Activated CD8-positive, alpha-beta memory T cell treated with anti-CD3 and anti-CD28 coated beads, Interleukin-2, amount 10 ng/mL, durations not matched to agents 7 days and 5 days (primary cell): ENCODE measurements at places on chromosomes 3 and 15.

DNA sequence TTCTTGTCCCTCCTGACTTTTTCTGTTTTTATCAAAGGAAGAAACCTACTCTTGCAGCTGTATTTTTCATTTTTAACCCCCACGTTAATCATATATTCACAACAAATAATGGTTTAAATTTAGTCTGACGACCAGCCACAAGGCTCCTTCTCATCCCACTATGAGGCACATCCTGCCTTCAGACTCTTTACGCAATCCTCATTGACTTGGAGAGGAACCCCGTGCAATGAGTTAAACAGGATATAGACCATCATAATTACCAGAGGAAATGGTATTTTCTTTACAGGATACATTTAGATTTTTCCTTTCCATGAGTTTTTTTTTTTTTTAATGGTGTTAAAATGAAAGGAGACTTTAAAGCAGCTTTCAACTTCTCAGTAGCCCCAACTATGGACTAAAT, 68.5 kb downstream of the WWTR1 start:
- H3K4me3 ChIP-seq, result no peak overlapping the region
- H3K4me1 ChIP-seq, result peaks cover 13% of the 10 kb centered on the region
- no peak for DNase-seq
- H3K36me3 ChIP-seq, result no peaks in the 10 kb centered on the region
- H3K27ac ChIP-seq, result no peak overlapping the region

DNA sequence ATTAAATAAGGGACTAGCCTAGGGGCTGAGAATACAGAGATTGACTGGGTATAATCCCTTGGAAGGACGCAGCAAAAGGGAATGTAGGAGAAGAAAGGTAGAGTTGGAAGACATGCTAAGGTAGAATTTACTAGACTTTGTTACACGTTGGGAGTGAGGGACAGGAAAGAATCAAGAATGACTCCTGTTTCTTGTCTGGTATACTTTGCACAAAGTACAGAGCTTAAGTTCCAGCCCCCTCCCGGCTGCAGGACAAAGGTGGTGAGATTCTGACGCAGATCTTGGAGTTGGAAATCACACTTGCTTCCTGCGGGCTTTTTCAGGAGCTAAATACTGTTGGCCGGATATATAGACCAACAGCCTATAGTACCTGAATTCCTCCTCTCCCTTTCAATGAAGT, 895 bp downstream of the HYKK start:
- H3K4me3 ChIP-seq, result peak overlapping the region; percentile 75
- no peak for DNase-seq
- H3K36me3 ChIP-seq, result peaks cover 1% of the 10 kb centered on the region
- peaks cover 22% of the 10 kb centered on the region for H3K4me1 ChIP-seq
- peaks cover 6% of the 10 kb centered on the region for H3K27me3 ChIP-seq

- H3K27ac ChIP-seq, result no peak overlapping the region
- H3K4me1 ChIP-seq, result no peaks in the 10 kb centered on the region
- no peak overlapping the region for H3K4me3 ChIP-seq
- no peaks in the 10 kb centered on the region for H3K36me3 ChIP-seq
- DNase-seq, result no peak
These were observed 317.3 kb upstream of the NECTIN3 start for GRCh38 chr3:110754212-110754916.

- H3K27me3 ChIP-seq, result peaks cover 54% of the 10 kb centered on the region
- DNase-seq, result no peak
- H3K27ac ChIP-seq, result no peak overlapping the region
- H3K36me3 ChIP-seq, result no peaks in the 10 kb centered on the region
- H3K4me3 ChIP-seq, result no peak overlapping the region
- H3K4me1 ChIP-seq, result no peaks in the 10 kb centered on the region
These were observed 17.0 kb upstream of the SLC9A9 start for GRCh38 chr3:143865302-143865701.

DNA sequence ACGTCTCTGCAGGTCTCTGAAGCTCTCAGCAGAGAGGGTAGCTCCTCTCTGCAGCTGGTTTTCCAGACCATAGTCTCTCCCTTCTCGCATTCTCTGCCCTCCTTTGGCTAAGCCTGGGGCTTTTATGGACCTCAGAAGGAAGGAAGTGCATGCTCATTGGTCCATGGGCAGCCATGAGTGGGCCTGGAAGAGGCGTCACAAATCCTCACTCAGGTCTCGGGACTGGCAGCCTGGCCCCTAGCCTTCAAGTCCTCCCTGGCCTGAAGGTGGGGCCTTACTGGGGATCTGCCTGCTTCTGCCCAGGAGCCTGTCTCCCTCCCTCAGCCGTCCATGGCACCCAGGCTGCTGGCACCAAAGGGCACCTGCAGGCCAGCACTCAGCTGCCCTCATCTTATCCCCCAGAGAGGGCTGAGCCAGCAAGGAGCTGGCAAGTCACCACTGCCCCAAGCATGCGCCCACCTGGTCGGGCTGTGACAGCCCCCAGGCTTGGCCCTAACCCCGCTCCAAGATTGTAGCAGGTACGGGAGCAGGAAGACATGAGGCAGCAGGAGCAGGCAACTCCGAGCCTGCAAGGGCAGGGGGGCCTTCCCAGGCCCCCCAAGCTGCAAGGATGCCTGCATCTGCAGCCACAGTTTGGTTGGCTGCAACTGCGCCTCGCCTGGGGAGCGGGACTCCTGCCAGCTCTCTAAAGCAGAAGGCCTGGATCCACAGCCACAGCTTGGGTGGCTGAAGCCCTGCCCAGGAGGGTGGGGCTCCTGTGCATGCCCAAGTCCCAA, 37.4 kb downstream of the GHSR start:
- H3K36me3 ChIP-seq, result no peaks in the 10 kb centered on the region
- peaks cover 18% of the 10 kb centered on the region for H3K27me3 ChIP-seq
- H3K27ac ChIP-seq, result no peak overlapping the region
- no peaks in the 10 kb centered on the region for H3K4me1 ChIP-seq
- H3K4me3 ChIP-seq, result no peak overlapping the region

- peaks cover 1% of the 10 kb centered on the region for H3K4me1 ChIP-seq
- H3K36me3 ChIP-seq, result peaks cover 8% of the 10 kb centered on the region
- no peak for DNase-seq
- no peaks in the 10 kb centered on the region for H3K27me3 ChIP-seq
These were observed 62.5 kb downstream of the SLCO3A1 start for GRCh38 chr15:91916051-91916450.

GRCh38 chr3:13379201-13379830, 40.8 kb downstream of the NUP210 start:
- no peak overlapping the region for H3K27ac ChIP-seq
- H3K4me3 ChIP-seq, result no peak overlapping the region
- no peak for DNase-seq
- no peaks in the 10 kb centered on the region for H3K4me1 ChIP-seq
- no peaks in the 10 kb centered on the region for H3K27me3 ChIP-seq

DNA sequence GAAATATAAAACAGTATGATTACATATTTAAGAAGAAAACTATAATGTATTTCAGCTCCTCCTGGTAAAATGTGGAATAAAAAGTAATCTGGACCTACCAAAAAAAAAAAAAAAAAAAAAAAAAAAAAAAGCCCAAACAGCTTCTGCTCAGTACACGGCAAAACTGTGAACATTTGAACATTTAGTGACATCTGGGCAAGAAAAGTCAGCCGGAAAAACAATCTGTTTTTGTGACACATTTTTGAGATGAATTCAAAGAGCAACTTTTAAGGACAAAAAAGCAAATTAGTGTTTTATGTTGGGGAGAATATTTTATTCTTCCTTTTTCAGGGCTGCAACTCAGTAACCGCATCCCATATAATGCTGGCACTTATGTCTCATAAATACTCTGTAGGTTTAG, 649.7 kb upstream of the KCNMB2 start:
- no peak for DNase-seq
- peaks cover 2% of the 10 kb centered on the region for H3K4me1 ChIP-seq
- H3K36me3 ChIP-seq, result no peaks in the 10 kb centered on the region
- H3K4me3 ChIP-seq, result no peak overlapping the region

DNA sequence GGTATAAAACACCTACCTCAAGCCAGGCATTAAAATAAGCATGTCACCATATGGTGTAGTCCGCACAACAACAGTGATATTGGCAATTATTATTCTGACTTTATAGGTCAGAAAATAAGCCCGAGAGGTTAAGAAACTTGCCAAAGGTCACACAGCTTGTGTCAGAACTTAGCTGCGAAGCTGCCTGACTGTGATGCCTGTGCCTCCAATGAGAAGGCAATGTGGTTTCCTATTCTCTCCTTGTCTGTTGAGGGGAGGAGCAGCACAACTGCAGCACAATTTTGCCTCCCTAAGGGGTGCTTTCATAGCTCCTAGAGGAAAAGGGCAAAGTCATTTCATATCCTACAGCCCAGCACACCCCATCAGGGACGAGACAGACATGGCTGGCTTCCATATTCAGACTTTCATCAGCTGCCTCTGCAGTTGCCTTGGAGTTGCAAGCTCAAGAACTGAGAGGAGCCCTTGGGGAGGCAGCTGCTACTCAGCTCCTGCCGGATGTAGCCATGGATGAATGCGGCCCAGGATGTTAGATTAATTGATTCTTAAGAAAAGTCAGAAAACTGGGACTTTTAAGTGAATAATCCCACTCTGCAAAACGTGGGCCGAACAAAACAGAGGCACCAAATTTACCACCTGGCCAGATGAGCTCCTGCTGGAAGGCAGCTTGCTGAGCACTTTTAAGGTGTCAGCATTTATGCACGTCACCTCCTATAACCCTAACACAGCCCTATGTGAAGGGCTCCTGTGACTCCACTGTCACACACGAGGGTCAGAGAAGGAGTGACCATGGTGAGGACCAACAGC, 38.5 kb downstream of the MYO5C start:
- no peak for DNase-seq
- H3K4me3 ChIP-seq, result peak overlapping the region; percentile 57
- H3K27ac ChIP-seq, result peak overlapping the region; percentile 80
- H3K36me3 ChIP-seq, result peaks cover 2% of the 10 kb centered on the region
- peaks cover 57% of the 10 kb centered on the region for H3K4me1 ChIP-seq

DNA sequence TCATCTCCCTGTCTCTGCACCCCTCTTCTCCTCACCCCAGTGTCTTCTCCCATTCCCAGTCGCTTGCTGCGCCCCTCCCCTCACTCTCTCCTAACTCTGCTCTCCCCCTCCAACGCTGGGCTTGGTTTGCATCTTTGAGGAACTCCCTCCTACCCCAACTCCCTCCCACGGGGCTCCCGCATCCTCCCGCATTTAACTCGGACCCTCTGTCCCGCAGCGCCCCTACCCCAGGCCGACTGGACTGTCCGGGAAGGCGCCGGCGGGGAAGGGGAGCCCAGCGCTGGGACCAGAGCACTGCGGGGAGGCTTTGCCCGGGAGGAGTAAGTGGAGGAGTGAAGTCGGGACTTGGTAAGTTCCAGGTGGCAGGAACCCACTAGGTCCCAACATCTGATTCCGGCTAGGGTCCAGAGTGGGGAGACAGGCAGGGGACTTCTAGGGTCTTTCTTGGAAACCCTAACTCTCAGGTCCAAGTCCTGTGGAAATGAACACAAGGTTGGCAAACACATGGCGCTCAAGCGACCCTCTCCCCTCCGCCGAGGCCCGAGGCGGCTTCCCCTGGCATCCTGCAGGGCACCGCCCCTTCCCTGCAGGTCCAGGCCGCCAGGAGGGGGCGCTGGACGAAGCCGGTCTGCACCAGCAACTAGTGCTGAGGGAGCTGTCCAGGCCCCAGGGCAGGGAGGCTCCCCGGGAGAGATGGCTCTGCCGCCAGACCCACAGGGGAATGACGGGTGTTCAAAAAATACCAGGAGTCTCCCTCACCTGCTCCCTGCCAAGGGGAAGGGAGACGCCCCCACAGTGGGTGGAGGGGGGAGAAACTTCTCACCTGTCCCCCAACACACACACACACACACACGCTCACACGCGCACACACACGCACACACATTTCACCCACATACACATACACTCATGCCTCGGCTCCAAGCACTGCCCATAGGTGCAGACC, 53.2 kb downstream of the LHFPL4 start:
- peak; percentile 77 for DNase-seq
- H3K36me3 ChIP-seq, result no peaks in the 10 kb centered on the region
- H3K27me3 ChIP-seq, result peaks cover 35% of the 10 kb centered on the region
- H3K4me3 ChIP-seq, result no peak overlapping the region
- H3K4me1 ChIP-seq, result peaks cover 3% of the 10 kb centered on the region

DNA sequence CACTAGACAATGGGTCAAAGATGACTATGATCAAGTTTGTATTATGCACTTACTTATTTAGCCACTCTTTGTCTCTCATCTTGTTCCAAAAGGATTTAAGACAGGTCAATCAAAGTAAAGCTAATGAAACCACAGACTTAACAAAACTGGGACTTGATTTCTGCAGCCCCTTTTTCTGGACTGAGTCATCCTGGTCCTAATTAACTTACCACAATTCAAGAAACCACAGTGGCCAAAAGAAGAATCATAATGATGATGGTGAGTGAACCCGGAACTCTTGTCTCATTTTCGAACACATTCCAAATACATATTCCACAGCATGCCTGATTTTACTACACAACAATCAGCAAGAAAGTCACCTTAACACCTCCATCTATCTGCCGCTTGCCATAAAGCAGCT, 1333.0 kb downstream of the ROBO1 start:
- no peaks in the 10 kb centered on the region for H3K36me3 ChIP-seq
- H3K4me3 ChIP-seq, result no peak overlapping the region
- no peak for DNase-seq
- H3K4me1 ChIP-seq, result no peaks in the 10 kb centered on the region
- no peaks in the 10 kb centered on the region for H3K27me3 ChIP-seq

DNA sequence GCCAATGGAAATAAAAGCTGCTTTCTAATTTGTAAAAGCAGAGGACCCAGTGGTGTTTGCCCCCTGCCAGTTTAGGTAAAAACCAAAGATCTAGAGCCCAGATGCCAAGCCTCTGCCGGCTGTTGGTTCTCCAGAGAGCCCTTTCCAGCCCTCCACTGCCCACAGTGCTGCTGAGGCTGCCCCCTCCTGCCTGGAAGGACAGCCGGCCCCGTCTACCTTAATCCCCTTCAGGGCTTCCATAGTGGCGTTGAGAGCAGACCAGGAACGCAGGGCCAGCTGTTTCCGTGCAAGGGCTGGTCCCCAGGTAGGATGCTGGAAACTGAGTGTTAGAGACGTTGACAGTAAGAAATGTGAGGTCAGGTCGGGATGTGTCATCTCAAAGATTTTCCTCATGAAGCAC, 6.9 kb downstream of the ST8SIA2 start:
- peaks cover under 1% of the 10 kb centered on the region for H3K4me1 ChIP-seq
- H3K36me3 ChIP-seq, result no peaks in the 10 kb centered on the region
- H3K27ac ChIP-seq, result no peak overlapping the region
- H3K27me3 ChIP-seq, result peaks cover 26% of the 10 kb centered on the region

GRCh38 chr3:121809249-121809648, 25.6 kb downstream of the IQCB1 start:
- no peak overlapping the region for H3K4me3 ChIP-seq
- no peaks in the 10 kb centered on the region for H3K27me3 ChIP-seq
- H3K36me3 ChIP-seq, result peaks cover 55% of the 10 kb centered on the region
- no peak overlapping the region for H3K27ac ChIP-seq
- H3K4me1 ChIP-seq, result peaks cover 10% of the 10 kb centered on the region
- no peak for DNase-seq

DNA sequence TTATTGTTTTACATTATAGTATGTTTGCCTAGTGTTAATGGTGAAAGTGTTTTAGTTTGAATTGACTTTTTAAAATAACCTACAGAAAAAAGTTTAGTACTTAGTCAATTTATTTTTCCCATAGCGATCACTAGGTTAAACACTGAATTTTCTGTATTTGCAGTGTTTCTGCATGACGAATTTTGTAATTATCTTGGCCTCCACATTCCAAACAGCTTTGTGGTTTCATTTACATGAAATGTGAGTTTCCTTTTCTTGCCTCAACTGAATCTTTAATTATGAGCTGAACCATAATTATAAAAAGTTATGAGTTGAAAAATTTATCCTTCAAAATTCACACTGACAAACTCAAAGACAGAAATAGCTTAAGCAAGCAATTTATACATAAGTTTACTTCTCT, 235.5 kb downstream of the CTNNB1 start:
- H3K27ac ChIP-seq, result no peak overlapping the region
- H3K4me1 ChIP-seq, result no peaks in the 10 kb centered on the region
- H3K27me3 ChIP-seq, result no peaks in the 10 kb centered on the region
- DNase-seq, result no peak
- no peak overlapping the region for H3K4me3 ChIP-seq
- no peaks in the 10 kb centered on the region for H3K36me3 ChIP-seq
